ENCODE measurements at places on chromosomes 1 and 21.

GRCh38 chr21:34018910-34019309 is 54.5 kb upstream of the MRPS6 start:
- no peak for DNase-seq

- no peak for DNase-seq
Measured at GRCh38 chr1:101073836-101074235, 48.3 kb upstream of the DPH5 start.

DNA sequence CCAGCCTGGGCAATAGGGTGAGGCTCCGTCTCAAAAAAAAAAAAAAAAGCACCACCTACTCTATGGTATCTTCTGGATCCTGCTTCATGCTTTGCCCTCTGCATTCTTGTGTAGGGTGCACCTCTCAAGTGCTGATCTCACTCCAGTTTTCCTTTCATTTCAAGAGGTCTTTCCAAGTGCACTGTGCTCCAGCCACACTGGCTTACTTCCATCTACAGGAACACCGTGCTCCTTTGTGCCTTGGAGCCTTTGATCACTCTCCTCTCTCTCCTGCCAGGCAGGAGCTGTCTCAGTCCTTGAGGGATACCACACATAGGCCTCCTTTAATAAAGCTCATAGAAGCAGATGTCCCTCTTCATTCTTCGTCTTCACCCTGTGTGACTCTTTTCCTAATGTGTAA is 55.4 kb upstream of the GREM2 start:
- no peak for DNase-seq

GRCh38 chr1:107926436-107927080 is 38.4 kb downstream of the VAV3 start:
- no peak for DNase-seq

GRCh38 chr1:23370709-23371584 is 1.3 kb upstream of the ZNF436 start:
- no peak for DNase-seq

GRCh38 chr1:58487002-58487401 is 59.5 kb downstream of the OMA1 start:
- DNase-seq: no peak

DNA sequence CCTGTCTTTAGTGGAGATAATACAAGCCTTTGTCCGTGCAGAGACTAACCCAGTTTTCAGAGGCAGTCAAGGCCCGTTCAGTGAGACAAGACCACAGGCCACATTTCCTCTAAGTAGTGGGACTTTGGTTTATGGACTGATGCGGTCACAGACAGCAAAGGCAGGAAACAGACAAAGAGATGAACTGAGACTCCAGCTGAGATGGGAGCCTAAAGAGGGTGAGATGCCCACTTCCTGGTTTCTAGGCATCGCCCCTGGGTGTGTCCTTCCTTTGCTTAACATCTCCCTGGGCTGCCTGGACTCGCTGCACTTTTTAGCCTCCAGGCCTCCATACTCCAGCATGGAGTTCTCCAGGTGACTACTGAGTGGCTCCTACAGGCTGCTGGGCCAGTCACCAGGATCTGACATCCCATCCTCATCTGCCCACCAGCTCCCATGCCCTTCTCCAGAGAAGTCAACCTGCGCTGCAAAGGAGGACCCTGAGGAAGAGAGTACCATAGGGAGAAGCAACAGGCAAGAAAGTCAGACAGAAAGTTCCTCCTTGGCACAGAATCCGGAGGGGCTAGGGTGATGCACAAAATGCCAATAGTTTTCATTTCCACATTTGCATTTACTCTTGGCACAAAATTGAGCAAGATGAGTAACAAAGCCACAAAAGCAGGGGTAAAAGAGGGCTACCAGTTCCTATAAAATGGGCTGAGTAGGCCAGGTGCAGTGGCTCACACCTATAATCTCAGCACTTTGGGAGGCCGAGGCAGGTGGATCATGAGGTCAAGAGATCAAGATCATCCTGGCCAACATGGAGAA is 15.1 kb downstream of the THEMIS2 start:
- no peak for DNase-seq

GRCh38 chr1:14065486-14065885 is 365.5 kb downstream of the PRDM2 start:
- DNase-seq: no peak

DNA sequence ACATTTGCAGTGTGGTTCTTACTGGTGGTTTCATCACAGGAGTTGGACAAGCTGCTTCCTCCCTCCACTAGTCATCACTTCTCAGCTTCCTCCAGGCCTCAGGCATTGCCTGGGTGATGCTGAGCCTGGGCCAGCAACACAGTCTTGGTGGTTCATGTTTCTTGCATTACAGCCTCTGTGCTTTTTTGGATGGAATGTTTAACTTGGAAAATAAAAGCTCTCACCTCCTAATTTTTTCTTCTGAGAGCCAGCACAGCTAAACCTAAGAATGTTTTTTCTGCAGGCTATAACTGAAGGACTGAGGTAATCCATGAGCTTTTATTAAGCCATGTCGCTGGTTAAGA is 66.1 kb upstream of the RHOU start:
- DNase-seq: no peak

DNA sequence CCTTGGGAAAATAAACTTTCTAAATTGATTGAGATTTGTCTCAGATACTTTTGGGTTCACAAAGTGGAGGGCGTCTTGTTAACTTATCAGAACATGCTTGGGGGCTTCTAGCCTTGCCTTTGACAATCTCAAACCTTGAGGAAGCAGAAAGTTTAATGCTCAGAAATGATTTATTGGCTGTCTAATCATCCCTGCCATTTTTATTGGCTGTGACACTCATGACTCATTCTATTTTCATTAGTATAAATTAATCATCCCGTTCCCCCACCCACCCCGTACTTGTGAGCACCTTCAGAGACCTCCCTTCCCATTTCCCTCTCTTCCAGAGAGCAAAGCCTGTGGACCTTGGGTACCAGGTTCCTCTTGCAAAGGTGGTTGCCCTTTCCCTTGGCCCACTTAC is 87.1 kb downstream of the FGGY start:
- no peak for DNase-seq

- DNase-seq: no peak
Measured at GRCh38 chr1:21099034-21099868, 77.4 kb downstream of the EIF4G3 start.

DNA sequence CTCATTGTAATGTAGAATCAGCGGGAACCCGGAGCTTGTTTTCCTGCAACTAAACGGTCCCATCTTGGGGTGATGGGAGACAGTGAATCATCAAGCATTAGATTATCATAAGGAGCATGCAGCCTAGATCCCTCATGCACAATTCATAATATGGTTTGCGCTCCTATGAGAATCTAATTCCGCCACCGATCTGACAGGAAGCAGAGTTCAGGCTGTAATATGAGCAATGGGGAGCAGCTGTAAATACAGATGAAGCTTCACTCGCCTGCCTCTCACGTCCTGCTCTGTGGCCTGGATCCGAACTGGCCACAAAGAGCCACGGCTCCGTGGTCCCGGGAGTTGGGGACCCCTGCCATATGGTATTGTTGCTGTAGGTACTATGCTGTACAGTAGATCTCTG is 1.6 kb downstream of the IFI44 start:
- peak; percentile 27 for DNase-seq

- no peak for DNase-seq
Measured at GRCh38 chr1:226203655-226204054, 17.1 kb upstream of the ACBD3 start.

DNA sequence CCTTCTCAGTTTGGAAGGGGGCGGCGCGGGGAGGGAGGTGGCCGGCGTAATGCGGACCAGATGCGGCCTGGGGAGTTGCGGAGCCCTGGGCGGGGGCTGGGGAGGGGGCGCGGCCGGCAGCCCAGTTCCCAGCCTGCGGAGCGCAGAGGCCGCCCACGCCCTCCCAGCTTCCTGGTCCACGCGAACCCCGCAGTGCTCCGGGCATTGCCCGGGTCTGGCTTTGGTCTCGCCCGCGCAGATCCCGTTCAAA is 695 bp downstream of the DMBX1 start:
- DNase-seq: no peak

DNA sequence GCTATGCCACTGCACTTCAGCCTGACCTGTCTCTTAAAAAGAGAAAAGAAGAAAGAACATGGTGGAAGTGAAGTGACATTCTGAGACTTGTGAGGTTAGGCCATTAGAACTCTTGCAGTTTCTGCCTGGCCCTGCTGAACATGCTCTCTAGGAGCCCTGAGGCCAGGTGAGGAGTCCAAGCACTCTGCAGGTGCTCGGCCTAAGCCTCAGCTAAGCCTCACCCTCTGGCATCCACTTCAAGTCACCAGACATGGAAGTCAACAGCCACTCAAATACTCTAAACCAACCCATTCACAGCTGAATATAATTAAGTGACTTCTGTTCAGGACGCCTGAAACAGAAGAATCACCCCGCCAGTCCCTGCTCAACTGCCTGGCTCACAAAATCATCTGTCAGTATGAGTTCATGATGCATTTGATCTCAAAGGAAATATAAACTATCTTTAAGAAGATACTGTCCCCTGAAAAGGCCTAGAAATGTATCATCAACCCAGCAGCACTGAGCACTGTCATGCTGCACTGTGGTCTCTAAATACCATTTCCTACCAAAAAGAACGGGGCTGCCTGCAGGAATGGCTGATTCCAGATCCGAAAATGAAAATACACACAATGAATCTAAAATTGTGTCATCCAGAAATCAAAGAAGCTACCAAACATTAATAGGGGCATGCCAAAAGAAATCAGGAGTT is 118.8 kb downstream of the PSMG1 start:
- no peak for DNase-seq

GRCh38 chr1:182227864-182228547 is 163.6 kb downstream of the GLUL start:
- no peak for DNase-seq

- no peak for DNase-seq
Measured at GRCh38 chr1:161492827-161493226, 12.4 kb upstream of the FCGR2A start.

GRCh38 chr21:36966821-36967768 is 626 bp upstream of the HLCS start:
- no peak for DNase-seq

GRCh38 chr1:73511038-73511437 is 686.9 kb downstream of the LRRIQ3 start:
- no peak for DNase-seq

- no peak for DNase-seq
Measured at GRCh38 chr1:112881742-112882127, 74.3 kb downstream of the SLC16A1 start.

- no peak for DNase-seq
Measured at GRCh38 chr21:38645282-38645681, 147.0 kb upstream of the ERG start.

DNA sequence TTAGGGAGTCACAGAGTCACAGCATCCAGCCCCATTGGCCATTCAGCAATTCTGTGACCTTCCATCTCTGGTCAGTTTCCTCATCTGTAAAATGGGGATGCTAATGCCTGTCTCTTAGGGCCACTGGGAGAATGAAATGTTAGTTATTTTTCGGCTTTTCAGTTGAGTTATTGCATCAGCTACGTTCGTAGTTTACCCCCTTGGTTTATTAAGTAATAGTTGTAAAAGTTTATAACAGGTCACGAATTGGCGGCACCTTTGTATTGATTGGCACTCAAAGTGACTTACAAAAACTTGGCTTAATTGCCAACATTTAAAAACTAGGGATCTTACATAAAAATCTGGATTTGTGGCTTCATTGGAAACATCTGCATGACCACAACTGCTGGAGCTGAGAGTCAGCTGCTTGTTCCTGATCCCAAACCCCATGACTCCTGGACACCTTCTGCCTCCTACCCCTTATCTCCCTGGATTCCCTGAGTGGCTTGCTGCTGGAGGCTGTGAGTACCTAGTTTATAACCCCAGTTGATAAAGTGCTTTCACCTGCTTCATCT is 23.0 kb upstream of the SLC1A7 start:
- DNase-seq: no peak

GRCh38 chr1:110719908-110720307 is 45.2 kb upstream of the KCNA3 start:
- no peak for DNase-seq

DNA sequence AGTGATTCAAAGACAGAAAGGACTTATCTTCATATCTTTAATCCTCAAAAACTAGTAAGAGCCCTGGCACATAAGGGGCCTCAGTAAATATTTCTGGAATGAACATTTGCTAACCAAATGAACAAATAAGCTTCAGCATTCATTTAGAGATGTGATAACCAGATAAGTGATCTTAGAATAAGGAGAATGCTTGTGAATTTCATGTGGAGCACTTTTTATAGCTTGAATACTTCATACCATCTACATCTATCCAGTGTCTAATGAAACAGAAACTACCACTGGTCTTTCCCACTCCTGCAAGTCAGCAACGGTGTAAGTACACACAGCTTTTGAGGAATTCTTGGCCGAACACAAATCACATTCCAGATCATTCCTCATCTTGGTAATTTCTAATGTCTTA is 38.5 kb downstream of the EDEM3 start:
- DNase-seq: no peak

GRCh38 chr1:172732427-172732826 is 73.5 kb downstream of the FASLG start:
- DNase-seq: no peak

DNA sequence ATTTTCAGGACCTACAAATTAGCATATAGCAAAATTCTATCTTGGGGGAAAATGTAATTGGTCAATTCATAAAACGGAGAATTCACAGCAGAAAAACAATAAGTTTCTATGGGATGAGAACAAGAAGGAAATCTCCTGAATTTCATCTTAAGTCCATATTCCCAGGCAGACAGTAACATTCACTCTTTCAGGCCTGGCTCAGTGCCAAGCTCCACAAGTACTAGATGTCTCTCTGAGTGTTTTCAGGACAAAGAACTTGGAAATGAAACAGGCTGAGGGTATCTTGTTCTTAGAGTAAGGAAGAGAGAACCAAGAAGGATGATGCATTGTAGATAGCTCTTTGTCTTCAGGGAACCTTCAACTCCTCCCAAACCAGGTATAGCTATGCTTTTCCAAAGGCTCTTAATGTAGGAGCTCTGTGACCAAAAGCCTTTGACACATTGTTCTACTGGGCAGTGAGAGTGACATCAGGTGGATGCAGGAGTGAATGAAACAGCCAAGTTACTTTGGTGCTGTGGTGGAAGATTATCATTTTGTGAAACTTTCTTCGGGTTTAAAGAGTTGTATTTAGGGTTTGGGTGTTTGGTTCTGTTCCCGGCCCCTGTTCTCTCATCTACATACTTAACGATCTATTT is 298.3 kb downstream of the GPATCH2 start:
- DNase-seq: no peak

DNA sequence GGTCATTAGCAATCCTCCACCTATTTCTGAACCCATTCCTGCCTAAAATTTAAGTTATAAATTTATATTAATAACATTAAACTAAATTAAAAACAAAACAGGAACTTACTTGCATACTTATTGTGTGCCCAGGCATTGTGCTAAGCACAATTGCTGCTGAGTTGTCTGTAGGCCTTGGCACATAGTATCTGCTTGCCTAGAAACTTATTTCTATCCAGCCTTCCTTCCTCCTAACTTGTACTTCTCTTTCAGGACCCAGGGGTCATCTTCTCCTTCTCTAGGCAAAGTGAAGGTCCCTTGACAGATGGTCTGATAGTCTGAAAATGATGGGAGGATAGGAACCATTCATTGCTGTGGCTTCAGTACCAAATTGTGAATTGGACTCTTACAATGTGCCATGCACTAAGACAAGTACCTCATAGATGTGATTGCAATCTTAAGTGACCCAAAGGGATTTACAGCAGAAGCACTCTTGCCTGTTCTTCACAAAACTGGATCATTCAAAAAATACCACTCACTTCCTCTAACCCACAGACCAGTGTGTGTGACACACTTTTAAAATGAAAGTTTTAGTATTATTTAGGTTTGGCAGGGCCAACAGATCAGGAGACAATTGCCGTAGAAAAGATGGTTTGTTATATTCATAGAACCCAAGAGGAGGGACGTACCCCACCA is 10.3 kb upstream of the CD101 start:
- no peak for DNase-seq

All from SW 1271 (cell line).